ENCODE measurements at places on chromosomes 7 and 10.
A peak's percentile ranks its signal among the peaks of the same experiment; 100 is the strongest.

GRCh38 chr7:29109899-29110298 lies 36.4 kb downstream of the CPVL start:
- DNase-seq: no peak

DNA sequence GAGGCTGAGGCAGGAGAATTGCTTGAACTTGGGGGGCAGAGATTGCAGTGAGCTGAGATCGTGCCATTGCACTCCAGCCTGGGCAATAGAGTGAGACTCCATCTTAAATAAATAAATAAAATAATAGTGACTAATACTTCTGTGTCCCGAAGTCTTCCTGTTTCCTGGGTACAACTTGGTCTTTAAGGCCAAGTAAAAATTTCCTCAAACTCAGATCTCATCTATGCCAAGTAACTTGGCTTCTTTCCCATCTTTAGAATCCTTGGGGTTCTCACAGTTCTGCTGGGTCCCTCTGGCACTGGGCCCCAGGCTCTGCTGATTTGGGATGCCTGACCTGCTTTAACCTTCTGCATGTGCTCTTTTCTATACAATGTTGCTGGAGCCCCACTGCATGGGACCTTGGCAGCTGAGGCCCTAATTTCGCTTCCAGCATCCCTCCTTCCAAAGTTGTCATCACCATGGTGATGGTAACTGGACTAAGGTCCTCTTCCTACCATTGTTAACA lies 22.7 kb upstream of the AKR1B10 start:
- DNase-seq: no peak

- peak; percentile 50 for DNase-seq
Observed at GRCh38 chr10:60521974-60522405, 132.3 kb upstream of the ANK3 start.

- no peak for DNase-seq
Observed at GRCh38 chr10:130254243-130254642, 118.1 kb downstream of the GLRX3 start.

GRCh38 chr7:159147246-159147645 lies 2.6 kb upstream of the VIPR2 start:
- no peak for DNase-seq

GRCh38 chr10:13399236-13399635 lies 51.1 kb upstream of the SEPHS1 start:
- DNase-seq: no peak

DNA sequence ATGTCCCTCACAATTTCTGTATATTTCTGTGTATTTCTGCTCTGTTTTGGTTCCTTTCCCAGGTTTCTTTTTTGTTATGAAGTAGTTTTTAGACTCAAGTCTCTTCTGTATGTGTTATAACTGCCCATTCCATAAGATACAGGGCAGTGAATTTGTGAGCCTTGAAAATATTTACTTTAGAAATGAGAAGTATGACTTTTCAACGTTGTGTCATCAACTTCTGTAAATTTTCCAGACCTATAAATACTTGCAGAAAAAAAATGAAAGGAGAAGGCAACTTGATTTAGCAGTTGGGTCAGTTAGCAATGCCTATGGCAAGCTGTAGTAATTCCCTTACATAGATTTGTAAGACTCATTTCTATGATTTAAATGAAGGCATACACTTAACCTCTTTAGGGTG lies 11.5 kb downstream of the EGFR start:
- DNase-seq: no peak

DNA sequence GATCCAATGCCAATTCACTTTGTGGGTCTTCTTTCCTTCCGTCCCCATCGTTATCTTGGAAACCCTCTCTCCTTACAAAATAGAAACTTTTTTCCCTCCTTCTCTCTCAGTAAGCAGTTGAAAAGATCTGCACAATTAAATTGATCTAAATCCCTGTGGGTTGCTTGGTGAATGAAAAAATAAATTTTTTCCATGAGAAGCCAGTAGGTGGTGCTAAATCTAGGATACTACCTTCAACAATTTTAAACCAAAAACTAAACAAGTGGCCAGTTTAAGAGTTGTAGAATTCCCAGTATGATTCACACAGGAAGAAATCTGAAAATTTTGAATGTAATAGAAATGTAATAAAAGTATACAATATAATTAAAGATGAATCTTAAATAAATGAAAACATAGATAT lies 990.3 kb upstream of the ZNF722 start:
- no peak for DNase-seq

DNA sequence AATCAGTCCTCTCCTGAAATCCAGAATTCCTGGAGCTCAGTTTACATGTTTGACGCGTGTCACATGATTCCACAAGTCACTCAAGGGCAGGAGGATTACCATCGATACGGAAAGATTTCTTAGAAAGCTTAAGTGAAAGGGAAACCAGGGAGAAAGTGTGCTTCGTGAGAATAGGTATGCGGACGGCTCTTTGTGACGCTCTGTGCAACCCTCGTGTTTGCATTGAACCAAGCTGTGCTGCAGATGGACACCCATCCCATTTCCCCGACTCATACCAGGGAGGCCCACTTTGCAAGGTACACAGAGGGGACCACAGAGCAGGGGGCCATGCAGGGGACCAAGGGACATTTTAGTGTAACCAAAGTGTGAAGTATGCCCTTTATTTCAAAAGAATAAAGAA lies 43.2 kb downstream of the IKZF1 start:
- DNase-seq: no peak

- no peak for DNase-seq
Observed at GRCh38 chr7:23622506-23622925, 25.3 kb downstream of the CCDC126 start.

GRCh38 chr7:111516612-111517011 lies 45.7 kb downstream of the IMMP2L start:
- no peak for DNase-seq

DNA sequence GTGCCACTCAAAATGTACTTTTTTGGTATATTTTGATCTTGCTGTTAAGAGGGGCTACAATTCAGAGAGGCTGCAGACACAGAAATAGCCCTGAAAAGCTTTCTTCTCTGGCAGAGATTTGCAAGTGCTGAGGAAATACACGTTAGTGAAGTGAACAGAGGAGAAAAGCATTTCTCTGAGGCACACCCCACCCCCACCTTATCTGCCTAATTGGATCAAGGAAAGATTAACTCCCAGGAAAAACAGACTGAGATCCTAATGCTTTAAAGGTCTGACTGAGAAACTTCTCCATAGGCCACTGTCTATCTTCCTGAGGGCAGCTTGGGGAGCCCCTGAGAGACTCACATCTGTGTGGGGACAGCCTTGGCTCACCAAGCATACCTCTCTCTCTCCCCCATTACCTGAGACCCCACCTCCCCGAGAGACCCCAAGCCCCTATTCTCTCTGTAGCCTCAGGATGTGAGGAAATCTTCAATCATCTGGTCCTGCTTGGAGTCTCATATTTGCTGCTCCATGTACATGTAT lies 14.8 kb upstream of the AKR1C3 start:
- no peak for DNase-seq

- no peak for DNase-seq
Observed at GRCh38 chr10:110980807-110981206, 61.4 kb downstream of the SHOC2 start.

DNA sequence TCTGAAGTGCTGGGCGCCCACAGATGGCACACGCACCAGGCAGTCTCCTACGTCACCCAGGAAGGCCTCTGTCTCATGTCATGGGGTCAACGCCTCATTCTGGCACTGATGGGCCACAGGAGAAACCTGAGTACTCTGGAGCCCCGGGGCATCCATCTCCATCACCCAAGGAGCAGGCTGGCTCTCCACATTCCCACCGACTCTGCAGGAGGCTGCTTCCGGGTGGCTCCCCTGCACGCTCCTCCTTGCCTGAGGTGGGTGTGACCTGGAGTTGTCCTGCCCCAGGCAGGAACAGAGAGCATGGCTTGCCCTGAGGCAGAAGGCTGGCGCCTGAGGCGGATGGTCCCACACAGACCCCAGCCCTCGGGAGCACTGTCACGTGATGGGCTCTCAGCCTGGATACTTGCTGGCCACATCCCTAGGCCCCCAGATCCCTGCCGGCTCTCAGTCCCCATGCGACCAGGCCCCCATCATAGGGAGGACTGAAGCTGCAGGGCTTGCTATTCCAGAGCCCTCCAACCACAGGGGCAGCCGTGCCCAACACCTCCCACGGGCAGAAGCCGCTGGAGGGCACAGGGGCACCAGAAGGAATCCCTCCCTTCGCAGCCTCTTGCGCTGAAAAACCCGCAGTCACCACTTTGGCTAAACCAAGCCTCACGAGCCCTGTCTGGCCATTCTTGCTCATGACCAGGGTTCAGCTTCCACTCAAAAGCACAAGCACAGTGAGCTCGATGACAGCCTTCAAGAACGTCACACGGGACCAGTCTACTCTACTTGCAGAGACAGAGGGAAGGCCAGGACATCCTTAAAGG lies 80.7 kb downstream of the MAD1L1 start:
- DNase-seq: no peak

DNA sequence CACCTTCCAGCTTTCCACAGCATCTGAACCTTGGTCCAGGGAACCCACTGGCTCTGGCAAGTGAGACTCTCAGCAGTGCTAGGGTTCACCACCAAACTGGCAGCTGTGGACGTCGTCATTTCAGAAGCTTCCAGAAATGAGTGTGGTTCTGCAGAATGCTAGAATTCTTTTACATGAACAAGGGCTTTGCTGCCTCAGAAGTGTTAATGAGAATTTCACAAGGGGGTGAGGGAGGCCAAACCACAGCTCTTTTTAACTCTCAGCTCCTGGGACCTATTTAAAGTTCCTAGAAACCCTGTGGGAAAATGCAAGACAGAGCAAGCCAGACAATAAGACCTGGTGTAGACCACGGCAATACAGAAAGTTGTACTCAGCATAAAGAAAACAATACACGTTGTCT lies 129.3 kb upstream of the BET1 start:
- no peak for DNase-seq

- DNase-seq: peak; percentile 2
Observed at GRCh38 chr10:90911133-90912051, 9.5 kb downstream of the ANKRD1 start.

DNA sequence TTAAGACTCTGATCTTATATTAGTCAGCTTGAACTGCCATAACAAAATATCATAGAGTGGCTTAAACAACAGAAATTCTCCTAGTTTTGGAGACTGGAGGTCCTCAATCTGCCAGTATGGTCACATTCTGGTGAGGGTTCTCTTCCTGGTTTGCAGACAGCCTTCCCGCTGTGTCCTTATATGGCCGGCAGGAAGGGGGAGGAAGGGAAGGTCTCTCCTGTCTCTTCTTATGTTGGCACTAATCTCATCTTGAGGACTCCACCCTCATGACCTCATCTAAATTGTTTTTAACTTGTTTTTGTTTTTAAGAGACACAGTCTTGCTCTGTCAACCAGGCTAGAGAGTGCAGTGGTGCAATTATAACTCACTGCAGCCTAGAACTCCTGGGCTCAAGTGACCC lies 53.1 kb downstream of the VPS41 start:
- no peak for DNase-seq

DNA sequence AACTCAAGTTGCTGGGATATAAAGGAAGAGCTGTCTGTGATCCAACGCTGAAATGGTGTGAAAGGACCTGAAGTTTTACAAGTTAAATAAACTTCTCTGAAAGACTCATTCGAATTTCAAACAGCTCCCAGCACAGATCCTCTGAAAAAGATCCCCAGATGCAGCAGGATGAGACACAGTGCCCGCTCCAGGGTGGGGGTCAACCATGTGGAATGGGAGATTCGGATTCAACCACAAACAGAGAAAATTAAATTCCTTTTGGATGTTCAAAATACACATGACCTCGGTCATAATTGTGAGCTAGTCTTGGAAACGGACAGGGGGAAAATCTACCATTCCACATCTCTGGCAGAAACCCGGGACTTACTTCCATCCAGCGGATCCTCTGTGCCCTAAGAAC lies 119.6 kb downstream of the PRKAG2 start:
- DNase-seq: no peak

DNA sequence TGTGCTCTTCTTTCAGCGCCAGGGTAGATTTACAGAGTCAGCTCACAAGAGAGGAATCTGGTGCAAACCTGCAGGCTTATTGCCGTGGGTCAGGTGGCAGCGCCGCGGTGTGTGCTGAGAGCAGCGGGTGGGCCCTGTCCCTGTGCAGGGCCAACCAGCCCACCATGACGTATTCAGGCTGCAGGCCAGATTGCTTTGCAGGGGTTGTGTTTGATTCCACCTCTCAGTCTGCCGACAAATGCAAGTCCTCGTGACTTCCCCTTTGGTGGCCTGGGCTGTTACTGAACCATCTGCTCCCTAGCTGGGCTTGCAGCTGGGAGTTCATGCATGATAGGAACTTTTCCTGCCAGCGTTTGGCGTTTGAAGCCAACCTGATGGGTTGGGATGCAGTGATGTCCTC lies 66.7 kb upstream of the LEP start:
- DNase-seq: no peak

- DNase-seq: no peak
Observed at GRCh38 chr7:139673230-139673629, 104.6 kb downstream of the HIPK2 start.

- no peak for DNase-seq
Observed at GRCh38 chr7:77450054-77450453, 33.9 kb upstream of the GSAP start.

DNA sequence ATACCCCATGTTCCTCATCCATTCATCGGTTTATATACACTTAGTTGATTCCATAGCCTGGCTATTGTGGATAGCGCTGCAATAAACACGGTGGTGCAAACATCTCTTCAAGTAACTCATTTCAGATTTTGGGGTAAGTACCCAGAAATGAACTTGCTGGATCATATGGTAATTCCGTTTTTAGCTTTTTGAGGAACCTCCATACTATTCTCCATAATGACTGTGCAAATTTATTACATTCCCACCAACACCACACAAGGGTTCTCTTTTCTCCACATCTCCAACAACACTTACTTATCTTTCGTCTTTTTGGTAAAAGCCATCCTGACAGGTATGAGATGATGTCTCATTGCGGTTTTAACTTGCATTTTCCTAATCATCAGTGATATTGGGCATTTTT lies 3.7 kb downstream of the NPFFR1 start:
- no peak for DNase-seq

All from NCI-H1417 treated with DMSO at 0.1 percent for 48 hours (cell line).